Fibroblast of upper back skin (primary cell): ENCODE measurements at places on chromosomes 6 and 20.

- peak; percentile 56 for DNase-seq
Measured at GRCh38 chr6:11389977-11390376, 147.6 kb upstream of the TMEM170B start.

- DNase-seq, result no peak
Measured at GRCh38 chr6:36276581-36277536, 7.0 kb downstream of the PNPLA1 start.

GRCh38 chr6:108175592-108176279 lies 9.9 kb downstream of the NR2E1 start:
- DNase-seq, result no peak

DNA sequence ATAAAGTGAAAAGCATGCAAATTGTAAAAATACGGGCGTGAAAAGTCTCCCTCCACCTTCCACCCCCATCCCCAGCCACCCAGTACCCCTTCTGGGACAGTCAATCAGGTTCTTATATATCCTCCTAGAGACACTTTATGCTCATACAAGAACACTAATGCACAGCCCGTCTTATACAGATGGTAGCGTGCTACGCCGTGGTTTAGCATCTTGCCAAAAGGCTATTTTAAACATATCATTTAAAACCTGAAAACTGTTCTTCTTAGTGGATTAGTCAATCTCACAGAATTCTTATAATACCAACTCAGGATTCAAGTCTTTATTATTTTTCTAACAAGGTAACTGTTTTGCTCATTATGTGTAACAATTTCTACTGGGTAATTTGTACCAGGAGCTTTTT lies 57.2 kb upstream of the MRPS10 start:
- no peak for DNase-seq

DNA sequence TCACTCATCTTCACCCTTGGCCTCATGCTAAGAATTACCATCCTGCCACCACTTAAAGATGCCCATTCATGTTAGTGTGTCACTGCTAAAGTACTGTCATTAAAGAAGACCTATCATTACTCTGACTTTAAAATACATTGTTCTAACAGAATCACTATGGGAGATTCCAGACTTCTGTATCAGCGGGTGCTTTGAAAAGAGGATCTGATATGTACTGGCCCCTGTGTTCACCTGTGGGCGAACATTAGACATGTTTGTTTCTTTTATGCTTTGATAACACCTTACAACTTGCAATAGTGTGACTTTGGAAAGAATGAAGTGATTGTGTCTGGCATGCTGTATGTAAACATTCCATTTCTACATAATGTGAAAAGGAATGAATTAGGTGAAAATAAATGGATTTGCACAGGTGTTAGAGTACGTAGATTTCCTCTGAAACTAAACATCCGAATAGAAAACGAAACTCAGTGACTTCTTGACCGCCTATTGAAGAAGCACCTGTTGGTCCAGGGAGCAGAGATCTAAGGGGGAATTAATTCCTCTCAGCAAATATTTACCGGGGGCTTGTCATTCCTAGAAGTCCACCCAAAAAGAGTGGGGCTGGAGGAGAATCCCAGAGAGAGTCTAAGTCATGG lies 132.3 kb downstream of the CARMIL1 start:
- no peak for DNase-seq

- DNase-seq, result no peak
Measured at GRCh38 chr6:155078331-155078745, 83.2 kb downstream of the TIAM2 start.

- peak; percentile 57 for DNase-seq
Measured at GRCh38 chr6:3410385-3411360, 46.2 kb downstream of the SLC22A23 start.

DNA sequence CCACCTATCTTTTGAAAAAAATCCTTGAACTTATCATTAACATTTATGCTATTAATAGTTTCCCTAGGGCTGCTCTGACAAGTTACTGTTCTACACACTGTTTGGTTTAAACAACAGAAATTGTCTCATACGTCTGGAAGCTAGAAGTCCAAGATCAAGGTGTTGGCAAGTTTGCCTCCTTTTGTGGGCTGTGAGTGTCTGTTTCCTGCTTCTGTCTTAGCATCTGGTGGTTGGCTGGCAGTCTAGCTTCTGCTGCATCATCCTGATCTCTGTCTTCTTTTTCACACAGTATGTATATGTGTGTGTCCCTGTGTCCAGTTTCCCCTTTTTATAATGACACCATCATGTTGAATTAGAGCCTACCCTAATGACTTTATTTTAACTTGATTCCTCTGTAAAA lies 154.8 kb downstream of the RPS12 start:
- peak; percentile 31 for DNase-seq

DNA sequence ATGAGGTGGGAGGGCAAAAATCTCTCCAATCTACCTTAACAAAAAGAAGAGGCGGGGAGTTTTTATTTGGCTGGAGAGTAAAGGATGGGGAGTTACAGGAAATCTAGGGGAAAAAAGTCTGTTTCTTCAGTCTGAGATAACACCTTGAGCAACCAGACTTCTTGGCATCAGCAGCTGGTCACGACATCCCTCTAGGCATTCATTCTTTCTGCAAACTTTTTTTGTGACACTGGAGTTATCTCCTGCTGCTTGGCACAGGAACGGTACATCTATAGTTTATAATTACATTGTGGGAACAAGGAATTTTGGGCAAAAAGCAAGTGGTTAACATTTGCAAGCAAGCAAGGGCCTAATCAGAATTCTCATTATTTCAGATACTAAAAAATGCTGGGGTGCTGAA lies 50.6 kb upstream of the IFNGR1 start:
- no peak for DNase-seq

GRCh38 chr20:3262566-3262965 lies 23.6 kb upstream of the SLC4A11 start:
- peak; percentile 32 for DNase-seq

DNA sequence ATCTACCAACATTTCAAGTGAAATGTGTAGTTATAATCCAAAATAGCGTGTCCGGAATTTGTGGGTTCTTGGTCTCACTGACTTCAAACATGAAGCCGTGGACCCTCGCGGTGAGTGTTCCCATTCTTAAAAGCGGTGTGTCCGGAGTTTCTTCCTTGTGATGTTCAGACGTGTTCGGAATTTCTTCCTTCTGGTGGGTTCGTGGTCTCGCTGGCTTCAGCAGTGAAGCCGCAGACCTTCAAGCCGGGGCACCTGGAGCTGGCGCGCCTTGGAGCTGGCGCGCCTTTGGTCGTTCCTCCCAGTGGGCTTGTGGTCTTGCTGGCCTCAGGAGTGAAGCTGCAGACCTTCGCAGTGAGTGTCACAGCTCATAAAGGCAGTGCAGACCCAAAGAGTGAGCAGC lies 291.5 kb upstream of the EYS start:
- no peak for DNase-seq

GRCh38 chr20:6746901-6747609 lies 20.4 kb upstream of the BMP2 start:
- DNase-seq, result no peak

DNA sequence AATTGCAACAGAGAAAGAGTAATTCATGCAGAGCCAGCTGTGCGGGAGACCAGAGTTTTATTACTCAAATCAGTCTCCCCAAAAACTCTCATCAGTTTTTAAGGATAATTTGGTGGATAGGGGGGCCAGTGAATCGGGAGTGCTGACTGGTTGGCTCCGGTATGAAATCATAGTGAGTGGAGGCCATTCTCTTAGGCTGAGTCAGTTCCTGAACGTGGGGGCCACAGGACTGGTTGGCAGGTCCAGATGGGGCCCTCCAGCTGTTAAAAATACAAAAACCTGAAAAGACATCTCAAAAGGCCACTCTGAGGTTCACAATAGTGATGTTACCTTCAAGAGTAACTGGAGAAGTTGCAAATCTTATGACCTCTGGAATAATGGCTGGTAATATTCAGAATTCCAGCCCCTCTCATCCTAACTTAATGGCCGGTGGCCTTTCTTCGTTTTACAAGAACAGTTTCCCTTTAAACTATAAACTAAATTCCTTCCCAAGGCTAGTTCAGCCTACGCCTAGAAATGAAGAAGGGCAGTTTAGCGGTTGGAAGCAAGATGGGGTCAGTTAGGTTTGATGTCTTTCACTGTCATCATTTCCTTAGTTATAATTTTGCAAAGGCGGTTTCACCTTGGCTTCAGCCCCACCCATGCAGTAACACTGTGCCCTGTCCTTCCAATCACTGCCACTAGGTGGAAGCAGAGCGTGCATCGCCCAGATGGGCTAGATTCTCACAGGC lies 6.8 kb upstream of the MICA start:
- peak; percentile 78 for DNase-seq

DNA sequence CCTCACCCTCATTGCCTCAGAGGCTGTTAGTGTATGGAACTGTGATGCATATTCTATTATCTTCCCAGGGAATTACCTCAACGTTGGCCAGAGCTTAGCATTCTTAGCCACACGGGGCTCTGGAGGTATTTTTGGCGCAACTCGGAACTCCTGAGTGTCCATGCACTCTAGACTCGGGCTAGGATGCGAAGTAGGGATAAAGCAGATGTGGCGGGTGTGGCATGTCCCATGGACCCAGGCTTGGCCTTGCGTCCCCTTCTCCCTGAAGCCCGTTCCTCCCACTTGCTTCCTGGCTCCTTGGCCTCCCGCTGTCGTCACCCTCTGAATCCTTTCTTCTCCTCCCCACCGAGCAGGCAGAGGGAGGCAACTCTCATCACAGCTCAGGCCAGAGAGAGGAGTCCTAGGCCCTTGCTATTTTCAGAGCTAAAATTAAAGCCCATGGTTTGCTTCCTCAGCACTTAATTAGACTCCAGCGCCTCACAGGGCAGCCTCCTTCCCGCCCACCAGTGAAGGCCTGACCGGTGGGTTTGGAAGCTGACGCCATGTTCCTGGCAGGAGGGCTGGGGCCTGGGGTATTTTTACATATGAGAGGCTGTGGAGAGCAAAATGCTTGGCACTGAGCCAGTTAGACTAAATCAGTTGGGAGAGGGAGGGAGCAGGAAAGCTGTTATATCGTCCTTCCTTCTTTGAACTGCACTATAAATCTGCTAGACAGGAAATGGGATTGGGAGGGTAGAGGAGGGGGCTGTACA lies 138.7 kb downstream of the FOXO3 start:
- DNase-seq, result peak; percentile 48

DNA sequence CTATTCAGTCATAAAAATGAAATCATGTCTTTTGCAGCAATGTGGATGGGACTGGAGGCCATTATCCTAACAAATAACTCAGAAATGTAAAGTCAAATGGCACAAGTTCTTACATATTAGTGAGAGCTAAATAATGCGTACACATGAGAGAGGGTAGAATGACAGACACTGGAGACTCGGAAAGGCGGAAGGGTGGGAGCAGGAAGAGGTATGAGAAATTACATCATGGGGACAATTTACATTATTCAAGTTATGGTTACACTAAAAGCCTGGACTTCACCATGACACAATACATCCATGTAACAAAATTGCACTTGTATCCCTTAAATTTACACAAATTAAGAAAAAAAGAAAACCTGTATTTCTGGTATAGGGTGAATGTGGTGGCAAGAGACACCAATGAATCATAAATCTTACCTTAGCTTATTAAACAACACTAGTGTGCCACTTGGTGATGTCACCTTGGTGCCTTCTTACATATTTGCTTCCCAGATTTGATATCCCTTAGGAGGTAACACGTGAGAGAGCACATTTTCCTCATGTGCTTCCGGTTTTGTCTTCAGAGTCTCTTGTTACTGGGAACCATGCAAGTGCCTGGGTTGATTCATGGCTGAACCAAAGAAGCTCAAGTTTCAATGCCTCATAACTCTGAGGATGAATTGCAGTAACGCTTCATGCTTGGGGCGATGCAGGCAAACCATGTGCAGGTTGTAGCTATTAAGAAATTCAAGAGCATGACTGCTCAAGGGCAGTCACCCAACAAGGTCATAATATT lies 84.6 kb downstream of the DCDC2 start:
- DNase-seq, result no peak

GRCh38 chr20:48210111-48211027 lies 425.1 kb upstream of the SULF2 start:
- DNase-seq, result no peak

GRCh38 chr6:36347621-36348020 lies 10.9 kb upstream of the BNIP5 start:
- DNase-seq, result no peak

DNA sequence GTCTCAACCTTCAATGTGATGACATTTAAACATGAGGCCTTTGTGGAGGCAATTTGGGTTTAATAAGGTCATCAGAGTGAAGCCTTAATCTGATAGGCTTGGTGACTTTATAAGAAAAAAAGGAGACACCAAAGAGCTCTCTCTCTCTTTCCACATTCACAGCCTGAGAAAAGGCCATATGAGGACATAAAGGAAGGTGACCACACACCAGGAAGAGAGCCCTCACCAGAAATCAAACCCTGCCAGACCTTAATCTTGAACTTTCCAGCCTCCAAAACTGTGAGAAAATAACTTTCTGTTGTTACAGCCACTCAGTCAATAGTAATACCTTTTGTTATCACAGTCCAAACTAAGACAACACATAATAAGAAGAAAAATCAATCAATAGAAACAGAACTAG lies 47.7 kb downstream of the COL12A1 start:
- DNase-seq, result no peak

GRCh38 chr20:48910347-48910781 lies 11.1 kb upstream of the ARFGEF2 start:
- no peak for DNase-seq

DNA sequence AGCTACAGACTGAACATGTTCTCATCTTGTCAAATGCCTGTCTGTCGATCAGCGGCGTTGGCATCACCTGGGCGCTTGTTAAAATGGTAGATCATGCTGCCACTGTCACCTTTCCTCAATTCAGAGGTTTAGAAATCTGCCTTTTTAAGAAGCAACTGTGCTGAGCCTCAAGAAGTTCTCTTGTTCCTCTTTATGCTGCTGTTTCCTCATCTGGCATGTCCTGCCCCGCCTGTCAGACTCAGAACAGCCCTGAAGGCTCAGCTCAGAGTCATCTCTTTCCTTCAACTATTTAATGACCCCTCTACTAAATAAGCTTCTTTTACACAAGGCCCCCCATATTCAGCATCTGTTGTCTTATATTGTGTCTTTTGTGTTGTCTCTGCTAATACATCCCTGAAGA lies 368.2 kb downstream of the EPM2A start:
- DNase-seq, result no peak

DNA sequence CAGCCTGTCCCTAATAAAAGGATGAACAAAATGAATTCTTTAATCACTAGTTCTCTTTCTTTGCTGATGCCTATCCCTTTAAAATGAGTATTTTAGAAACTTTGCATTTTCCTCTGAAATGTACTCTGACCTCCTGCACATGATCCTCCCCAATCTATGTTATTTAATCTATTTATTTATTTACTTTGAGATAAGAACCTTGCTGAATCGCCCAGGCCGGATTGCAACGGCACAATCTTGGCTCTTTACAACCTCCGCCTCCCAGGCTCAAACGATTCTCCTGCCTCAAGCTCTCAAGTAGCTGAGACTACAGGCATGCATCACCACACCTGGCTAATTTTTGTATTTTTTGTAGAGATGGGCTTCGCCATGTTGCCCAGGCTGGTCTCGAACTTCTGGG lies 27.9 kb downstream of the ADTRP start:
- DNase-seq, result no peak
